Cerebellar nuclear complex (tissue), 1 donor: ENCODE measurements at places on chromosomes 5 and 9.

- no peak for DNase-seq
Observed at GRCh38 chr5:155471027-155471426, 457.5 kb downstream of the KIF4B start.

- DNase-seq, result no peak
Observed at GRCh38 chr5:150642567-150642927, 2.1 kb downstream of the SYNPO start.

DNA sequence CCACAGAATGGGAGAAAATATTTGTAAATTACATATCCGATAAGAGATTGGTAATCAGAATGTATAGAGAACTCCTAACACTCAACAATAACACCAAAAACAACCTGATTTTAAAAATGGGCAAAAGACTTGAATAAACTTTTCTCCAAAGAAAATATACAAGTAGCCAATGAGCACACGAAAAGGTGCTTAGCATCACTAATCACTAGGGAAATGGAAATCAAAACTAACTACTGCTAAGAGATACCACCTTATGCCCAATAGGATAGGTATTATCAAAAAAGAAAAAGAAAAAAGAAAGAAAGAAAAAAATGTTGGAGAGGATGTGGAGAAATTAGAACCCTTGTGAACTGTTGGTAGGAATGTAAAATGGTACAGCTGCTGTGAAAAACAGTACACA is 212.1 kb downstream of the TLR4 start:
- no peak for DNase-seq

DNA sequence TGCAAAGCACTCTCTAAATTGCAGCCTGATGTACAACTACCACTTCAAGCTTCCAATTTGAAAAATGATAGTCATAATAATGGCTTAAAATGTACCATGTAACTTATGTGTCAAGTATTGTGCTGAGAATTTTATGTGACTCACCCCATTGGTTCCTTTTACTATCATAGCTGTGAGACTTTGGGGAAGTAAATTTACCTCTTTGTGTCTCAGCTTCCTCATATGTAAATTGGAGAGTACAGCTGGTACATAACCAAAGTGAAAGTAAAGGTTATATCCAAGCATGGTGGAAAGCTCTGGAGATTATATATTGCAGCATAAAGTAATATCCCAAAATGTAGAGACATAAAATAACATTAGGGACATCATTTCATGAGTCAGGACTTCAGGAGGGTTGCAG is 2200.4 kb upstream of the C9orf72 start:
- no peak for DNase-seq

- DNase-seq, result no peak
Observed at GRCh38 chr5:13708906-13709305, 235.6 kb downstream of the DNAH5 start.
